ENCODE measurements at places on chromosomes 2 and 18. TPM values are rescaled to one million over a fixed set of nuclear protein-coding genes. Genes with fewer than 3 reads are reported as not detected.

DUSP28 gene
- 4.9 TPM for total RNA-seq

GRCh38 chr2:171788316-171788993 lies 101.2 kb downstream of the DYNC1I2 start:
- DNase-seq: no peak

DNA sequence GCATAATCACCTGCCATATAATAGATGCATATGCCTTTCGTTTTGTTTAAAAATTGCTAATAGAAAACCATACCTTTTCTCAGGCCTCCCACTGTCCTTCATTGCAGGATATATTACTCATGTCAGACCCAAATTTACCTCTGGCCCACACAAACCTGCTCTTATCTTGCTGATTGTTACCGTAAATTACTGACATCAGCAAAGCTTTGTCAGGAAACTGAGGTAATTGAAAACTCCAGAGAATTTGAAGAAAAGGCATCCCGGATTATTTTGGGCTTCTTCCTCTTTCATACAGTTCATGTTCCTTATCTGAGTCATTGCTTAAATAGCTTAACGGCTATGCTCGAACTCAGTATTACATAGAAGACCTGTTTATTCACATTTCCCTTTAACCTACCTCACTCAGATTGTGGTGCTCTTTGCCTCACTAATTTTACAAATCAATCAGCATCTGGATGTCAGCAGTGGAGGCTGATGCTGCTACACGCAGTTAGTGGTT lies 145.7 kb downstream of the ZEB2 start:
- DNase-seq: no peak

DNA sequence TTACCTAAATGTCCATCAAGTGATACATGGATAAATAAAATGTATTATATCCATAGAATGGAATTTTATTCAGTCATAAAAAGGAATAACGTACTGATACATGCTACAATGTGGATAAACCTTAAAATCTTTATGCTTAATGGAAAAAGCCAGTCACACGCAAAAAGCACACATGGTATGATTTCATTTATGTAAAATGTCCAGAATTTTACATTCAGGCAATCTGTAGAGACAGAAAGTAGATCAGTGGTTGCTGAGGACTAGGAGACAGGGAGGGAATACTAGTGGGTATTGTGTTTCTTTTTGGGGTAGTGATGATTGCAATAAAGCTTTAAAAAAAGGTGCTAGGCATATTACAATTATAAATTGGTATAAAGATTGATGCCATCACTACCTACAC lies 30.7 kb upstream of the CD302 start:
- DNase-seq: no peak

DNA sequence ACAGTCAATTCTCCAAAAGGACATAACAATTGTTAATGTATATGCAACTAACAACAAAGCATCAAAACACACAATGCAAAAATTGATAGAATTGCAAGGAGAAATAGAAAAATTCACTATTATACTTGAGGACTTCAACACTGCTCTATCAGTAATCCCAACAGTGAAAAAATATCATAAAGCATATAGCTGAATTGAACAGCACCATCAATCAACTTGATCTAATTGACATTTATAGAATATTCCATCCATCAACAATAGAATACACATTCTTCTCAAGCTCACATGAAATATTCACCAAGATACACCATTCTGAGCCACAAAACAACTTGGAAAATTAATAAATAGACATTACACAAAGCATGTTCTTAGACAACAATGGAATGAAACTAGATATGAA lies 60.1 kb upstream of the ASXL3 start:
- no peak for DNase-seq

CYTIP gene
- total RNA-seq: not detected

IL37 gene
- total RNA-seq: not detected

CGREF1 gene
- 0.26 TPM for total RNA-seq

KRCC1 gene
- 8.0 TPM for total RNA-seq

COPS7B gene
- total RNA-seq: 36.6 TPM

DNA sequence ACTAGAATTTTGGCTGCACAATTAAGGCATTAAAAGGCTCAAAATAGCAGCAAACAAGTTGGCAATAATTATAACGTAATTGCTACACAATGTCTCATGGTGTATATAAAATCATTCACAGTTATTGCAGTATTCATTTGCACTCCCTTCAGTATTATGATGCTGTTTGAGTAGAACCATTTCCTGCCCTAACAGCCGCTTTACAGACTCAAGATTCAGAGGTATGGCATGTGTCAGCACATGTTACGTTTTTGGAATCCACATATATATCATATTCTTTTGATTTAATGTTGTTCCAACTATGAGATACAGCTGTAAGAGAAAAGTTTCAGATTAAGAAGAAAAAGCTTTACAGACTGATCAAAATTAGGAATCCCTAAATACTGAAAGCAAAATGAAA lies 56.3 kb upstream of the NCKAP5 start:
- DNase-seq: no peak

GRCh38 chr2:101657787-101658186 lies 39.7 kb upstream of the MAP4K4 start:
- DNase-seq: no peak

COLEC12 gene
- not detected for total RNA-seq

DNA sequence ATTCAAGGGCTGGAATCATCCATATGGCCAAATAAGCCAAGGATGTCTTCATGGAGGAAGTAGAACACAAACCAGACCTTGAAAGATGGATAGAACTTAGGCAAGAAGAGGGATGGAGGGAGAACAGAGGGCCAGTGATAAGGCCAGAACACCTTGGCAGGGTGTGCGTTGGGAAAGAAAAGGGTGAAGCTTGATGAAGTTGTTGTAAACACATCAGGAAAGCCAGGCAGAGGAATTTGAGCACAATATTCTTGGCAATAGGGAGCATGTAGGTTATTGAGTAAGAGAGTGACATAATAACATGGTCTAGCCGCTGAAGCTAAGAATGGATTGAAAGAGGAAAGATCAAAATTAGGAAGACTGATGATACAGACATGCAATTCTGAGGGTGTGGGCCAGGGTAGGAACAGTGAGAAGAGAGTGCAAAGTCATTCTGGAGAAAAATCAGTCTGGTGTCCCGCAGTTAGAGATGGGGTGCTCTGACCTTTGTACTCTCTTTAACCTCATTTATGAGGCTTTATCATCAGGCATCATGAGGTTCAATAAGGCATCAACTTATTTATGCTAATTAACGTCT lies 41.0 kb downstream of the SLC14A2 start:
- no peak for DNase-seq

- DNase-seq: no peak
Observed at GRCh38 chr2:207135801-207136457, 29.8 kb downstream of the KLF7 start.

DAW1 gene
- total RNA-seq: 0.17 TPM

DNA sequence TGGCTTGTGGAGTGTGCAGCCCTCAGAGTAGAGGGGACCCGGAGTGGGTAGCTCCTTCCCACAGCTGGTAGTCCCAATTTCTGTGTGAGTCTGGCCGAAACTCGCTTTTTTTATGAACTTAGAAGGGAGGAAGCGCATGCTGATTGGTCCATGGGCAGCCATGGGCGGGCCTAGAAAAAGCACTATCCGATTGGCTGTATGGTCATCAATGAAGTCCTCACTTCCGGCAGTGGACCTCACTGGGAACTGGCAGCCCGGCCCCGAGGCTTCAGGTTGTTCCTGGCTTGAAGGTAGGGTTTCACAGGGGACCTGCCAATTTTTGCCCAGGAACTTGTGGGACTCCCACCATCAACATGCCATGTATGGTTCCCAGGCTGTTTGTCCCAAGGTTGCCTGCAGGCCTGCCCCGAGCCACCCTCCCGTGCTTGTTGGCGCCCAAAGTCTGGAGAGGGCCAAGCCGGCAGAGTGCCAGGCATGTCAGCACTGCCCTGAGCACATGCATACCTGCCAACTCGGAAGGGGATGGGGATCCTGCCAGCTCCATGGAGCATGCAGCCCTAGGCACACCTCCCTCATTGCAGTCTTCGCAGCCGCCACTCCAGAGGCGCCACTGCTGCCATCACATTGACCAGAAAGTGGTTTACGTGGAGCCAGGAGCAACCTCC lies 98.5 kb downstream of the ATP9B start:
- DNase-seq: no peak

CFAP221 gene
- not detected for total RNA-seq

SETBP1 gene
- total RNA-seq: 2.1 TPM

DNA sequence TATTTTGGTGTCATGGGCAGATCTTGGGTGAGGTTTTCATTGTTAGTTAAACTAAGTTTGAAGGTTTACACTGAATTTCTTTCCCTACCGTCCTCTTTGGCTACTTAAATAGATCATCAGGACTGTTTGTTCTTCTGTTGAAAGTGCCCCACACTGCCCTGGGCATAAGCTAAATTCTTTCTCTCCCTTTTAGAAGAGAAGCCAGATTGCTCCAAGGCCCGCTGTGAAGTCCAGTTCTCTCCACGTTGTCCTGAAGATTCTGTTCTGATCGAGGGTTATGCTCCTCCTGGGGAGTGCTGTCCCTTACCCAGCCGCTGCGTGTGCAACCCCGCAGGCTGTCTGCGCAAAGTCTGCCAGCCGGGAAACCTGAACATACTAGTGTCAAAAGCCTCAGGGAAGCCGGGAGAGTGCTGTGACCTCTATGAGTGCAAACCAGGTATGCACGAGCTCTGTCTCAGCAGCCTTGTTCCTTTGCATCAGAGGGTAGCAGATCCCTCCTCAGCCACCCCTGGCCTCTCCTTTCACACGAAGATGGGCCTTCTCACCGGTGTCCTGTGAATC lies 85.6 kb downstream of the CRIM1 start:
- no peak for DNase-seq

RND3 gene
- 62.6 TPM for total RNA-seq

GRCh38 chr2:100588071-100588786 lies 25.4 kb downstream of the PDCL3 start:
- peak; percentile 74 for DNase-seq

- DNase-seq: peak; percentile 58
Observed at GRCh38 chr2:18154812-18155211, 276.3 kb downstream of the KCNS3 start.

DNA sequence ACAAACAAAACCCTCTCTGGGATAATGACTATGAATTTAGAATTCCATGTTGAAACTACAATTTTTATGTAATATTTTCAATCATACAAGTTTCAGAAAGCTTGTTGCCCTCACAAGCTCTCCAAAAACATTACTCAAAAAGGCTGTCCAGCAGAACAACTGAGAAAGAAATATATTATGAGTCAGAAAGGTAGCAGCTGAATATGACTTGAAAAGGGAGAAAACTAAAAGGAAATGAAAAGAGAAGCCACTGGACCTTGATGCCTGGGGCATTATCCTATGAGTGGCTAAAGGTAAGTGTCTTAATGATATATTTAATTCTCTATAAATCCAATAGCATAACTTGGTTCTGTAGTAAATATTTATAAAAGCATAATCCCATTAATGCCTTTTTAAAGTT lies 61.8 kb downstream of the NXPH2 start:
- no peak for DNase-seq

HES6 gene
- total RNA-seq: 16.8 TPM

- no peak for DNase-seq
Observed at GRCh38 chr18:44041553-44041952, 639.1 kb upstream of the SETBP1 start.

PRSS56 gene
- not detected for total RNA-seq

MEP1B gene
- total RNA-seq: not detected

- peak; percentile 82 for DNase-seq
Observed at GRCh38 chr2:3728104-3729054, 25.0 kb downstream of the DCDC2C start.

GRCh38 chr2:15040429-15041084 lies 408.0 kb downstream of the LRATD1 start:
- no peak for DNase-seq

DNA sequence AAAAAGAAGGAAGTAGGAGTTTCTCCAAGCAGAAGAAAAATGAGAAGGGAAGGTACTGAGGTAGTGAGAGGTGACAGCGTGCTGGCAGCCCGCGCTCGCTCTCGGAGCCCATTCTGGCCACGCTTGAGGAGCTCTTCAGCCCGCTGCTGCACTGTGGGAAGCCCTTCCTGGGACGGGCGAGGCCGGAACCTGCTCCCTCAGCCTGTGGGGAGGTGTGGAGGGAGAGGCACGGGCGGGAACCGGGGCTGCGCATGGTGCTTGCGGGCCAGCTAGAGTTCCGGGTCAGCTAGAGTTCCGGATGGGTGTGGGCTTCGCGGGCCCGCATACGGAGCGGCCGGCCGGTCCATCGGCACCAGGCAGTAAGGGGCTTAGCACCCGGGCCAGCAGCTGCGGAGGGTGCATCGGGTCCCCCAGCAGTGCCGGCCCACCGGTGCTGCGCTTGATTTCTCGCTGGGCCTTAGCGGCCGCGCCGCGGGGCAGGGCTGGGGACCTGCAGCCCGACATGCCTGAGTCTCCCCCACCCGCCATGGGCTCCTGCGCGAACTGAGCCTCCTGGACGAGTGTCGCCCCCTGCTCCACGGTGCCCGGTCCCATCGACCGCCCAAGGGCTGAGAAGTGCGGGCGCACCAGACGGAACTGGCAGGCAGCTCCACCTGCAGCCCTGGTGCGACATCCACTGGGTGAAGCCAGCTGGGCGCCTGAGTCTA lies 11.1 kb upstream of the CYS1 start:
- DNase-seq: no peak

DNA sequence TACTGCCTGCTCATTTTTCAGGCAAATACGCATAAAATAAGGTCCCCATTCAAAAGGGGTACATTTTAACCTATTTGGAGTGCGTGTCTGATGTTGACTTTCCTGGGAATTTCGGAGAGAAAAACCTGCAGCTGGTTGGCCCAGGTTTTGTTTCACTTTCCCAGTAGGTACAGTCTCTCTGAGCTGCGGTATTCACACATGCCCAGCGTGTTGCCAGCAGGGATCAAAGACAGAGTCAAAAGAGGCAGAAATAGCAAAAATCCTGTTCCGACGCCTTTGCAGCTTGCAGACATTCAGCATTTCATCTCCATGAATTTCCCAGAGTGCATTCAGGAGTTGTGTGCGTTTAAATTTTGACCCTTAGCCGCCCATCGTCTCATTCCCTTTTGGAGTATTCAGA lies 855.4 kb upstream of the CELF4 start:
- no peak for DNase-seq

GRCh38 chr2:8548065-8548618 lies 133.7 kb upstream of the ID2 start:
- no peak for DNase-seq

- peak; percentile 83 for DNase-seq
Observed at GRCh38 chr2:230416061-230416721, at the start of gene SP100. SP100 (plus strand) TSS chr2:230416201; CDS start chr2:230416297, 96 bp downstream.

DNA sequence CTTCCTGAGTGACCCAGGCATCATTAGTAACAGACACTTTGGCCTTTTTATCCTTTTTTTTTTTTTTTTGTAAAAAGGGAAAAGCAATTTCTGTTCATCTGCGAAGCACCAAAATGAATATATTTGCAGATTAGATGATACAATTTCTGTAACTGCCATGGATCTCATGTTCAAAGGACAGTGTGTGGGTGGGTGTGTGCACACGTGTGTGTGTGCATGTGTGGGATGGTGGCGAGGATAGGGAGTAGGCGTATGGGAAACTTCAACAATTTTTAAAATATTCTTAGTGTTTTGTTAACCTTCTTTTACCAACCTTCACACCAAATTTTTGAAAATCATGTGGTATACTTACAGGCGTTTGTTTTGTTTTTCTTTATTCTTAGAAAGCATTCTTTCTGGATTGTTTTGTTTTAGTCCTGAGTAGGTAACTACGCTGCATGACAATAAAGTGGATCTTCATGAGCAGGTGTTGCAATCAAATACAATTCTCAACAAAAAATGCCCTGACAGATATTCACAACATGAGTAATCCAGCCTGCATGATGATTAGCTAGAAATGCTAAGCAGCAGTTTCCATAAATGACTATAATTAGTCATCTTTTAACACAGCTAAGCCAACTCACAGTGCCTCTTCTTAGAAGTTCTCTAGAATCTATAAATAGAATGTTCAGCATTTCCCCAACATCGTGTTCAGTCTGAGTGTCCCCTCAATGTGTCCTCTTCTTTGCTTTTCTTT lies 53.5 kb upstream of the RMDN2 start:
- DNase-seq: peak; percentile 76

GRCh38 chr2:29611850-29612249 lies 309.5 kb downstream of the ALK start:
- no peak for DNase-seq

Data from HT1080 (cell line).